ENCODE measurements at places on chromosomes 3 and 15. TPM values are rescaled to one million over a fixed set of nuclear protein-coding genes. Genes with fewer than 3 reads are reported as not detected.
A peak's percentile ranks its signal among the peaks of the same experiment; 100 is the strongest.

STRIT1 gene
- not detected for total RNA-seq

CDCP1 gene
- total RNA-seq = 7.6 TPM

CPNE9 gene
- not detected for total RNA-seq

FANCD2OS gene
- total RNA-seq = not detected

- no peak for DNase-seq
These were observed 31.3 kb downstream of the NCEH1 start for GRCh38 chr3:172679599-172679998.

DNA sequence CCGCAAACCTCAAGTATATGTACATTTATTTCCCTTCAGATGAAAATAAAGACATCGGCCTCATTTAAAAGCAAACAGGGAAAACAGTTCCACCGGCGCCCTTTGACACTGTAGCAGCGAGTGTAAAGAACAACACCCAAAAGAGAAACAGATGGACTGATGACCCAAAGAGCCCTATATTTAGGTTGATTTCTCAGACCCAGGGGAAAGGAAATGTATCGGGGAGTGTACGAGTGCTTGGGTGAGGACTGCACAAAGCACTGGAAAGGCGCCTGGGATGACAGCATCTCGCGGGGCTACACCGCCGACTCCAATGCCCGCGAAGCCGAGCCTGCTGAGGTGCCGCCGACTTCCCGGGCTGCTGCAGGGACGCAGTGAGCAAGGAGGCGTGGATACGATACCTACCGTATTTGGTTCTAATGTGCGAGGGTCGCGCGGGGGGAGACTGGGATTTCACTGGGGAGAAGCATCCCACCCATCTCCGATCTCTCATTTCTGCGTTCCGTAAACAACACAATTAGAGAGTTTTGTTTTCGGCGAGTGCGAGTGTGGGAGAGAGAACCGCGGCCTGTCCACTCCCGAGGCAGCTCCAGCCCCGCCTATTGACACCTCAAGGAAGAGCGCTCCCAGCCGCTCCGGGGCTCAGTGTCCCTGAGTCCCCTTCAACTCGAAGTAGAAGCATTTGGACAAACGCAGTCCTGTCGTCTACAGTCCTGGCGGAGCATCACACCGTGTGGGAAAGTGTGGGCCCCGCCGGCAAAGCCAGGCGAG is 2.0 kb downstream of the MECOM start:
- peak; percentile 93 for DNase-seq

DNA sequence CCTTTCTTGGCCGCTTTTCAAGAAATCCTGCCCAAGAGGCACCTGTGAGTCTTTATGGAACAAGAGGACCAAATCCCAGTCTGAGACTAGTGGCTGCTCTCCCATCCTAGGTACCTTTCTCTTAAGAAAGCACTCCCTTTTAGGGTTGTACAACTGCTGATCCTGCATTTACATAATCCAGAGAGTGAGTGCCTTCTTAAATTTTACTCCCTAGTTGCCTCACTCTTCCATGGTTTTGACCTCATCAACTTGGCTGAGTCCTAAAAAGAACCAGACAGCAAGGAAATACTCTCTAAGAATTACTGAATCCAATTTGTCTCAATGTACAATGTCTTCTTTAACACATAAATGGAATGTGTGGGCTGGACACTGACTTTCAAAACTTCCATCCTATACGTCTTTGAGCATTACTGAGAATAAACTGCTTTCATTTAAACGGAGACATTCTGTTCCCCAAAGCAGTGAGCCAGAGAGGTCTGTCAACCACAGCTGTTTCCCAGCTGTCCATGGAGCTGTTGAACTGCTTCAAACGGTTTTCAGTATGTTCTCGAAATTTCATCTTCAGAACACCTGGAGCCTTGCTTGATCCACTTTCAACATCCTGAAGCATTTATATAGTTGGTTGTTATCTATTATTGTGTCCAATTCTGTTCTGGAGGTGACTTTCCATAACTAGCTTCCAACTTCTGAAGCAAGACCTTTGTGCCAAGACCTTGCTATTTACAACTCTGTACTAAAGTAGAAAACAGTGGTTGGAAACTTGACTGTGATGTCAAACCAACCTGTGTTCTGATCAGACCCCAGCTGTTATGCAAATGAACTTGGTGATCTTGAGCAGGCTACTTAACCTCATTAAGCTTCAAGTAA is 179.1 kb downstream of the SLC9A9 start:
- DNase-seq = no peak

DNA sequence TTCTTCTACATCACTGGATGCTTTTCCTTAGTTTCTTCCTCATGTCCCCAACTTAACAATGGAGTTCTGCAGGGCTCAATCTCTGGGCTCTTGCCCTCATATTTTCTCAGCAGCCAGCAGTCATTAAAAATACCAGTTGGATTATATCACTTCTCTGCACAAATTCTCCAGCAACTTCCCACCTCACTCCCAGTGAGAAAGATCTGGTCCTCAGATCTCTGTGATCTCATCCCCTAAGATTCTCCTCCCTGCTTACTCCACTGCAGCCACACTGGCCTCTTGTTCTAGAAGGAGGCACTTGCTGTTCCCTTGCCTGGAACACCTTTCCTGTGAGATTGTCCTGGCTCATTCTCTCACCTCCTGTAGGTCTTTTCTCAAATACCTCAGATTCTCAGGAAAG is 6.1 kb downstream of the ERICH6 start:
- peak; percentile 52 for DNase-seq

GRCh38 chr3:108428586-108428985 is 81.8 kb downstream of the MYH15 start:
- no peak for DNase-seq

DNA sequence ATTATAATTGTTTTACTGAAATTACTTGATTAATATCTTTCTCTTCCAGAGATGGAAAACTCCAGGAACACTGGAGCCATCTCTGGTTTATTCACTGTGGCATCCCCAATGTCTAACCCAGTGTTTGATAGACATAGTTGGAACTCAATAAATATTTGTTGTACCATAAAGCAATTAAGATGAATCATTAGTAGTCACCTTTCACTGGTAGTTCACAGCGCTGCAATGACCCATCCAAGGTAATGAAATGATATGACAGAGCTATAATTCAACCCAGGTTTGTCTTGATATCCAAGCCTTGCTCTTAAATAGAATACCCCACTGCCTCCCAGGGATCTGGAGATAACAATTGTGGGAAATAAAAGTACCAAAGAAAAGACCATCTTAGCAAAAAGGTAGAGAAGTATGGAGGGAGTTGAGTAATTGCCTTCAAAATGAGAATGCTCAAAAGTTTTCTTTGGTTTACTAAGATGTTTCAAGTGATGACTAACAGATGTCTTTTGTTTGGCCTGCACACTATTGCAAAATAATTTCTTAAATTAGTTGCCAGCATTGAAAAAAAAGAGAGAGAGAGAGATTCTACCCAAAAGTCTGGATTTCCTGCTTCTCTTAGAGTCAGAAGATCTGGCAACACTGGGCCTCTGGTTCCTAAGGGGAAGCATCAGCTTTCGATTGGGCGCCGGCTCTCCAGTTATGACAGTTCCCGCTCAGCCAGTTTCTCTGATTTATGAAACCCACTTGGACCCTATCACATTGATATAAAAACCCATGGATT is 348.5 kb downstream of the ERC2 start:
- DNase-seq = peak; percentile 81

DNA sequence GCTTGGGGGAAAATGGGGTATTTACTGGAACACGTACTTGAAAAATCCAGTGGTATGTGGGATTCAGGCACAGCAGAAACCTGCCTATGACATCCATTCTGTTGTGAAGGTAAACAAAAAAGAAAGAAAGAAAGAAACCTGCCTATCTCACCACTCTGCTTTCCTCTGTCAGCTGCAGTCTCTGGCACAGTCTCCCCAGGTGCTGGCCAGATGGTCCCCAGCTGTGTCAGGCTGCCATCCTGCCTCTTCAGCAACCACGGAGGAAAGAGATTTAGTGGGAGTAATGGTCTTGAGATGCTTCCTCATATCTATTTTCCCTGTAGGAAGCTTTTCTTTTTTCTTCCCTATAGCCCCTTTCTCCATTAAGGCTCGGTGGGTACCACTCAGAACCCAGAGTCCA is 2.5 kb upstream of the PXYLP1 start:
- DNase-seq = no peak

DNA sequence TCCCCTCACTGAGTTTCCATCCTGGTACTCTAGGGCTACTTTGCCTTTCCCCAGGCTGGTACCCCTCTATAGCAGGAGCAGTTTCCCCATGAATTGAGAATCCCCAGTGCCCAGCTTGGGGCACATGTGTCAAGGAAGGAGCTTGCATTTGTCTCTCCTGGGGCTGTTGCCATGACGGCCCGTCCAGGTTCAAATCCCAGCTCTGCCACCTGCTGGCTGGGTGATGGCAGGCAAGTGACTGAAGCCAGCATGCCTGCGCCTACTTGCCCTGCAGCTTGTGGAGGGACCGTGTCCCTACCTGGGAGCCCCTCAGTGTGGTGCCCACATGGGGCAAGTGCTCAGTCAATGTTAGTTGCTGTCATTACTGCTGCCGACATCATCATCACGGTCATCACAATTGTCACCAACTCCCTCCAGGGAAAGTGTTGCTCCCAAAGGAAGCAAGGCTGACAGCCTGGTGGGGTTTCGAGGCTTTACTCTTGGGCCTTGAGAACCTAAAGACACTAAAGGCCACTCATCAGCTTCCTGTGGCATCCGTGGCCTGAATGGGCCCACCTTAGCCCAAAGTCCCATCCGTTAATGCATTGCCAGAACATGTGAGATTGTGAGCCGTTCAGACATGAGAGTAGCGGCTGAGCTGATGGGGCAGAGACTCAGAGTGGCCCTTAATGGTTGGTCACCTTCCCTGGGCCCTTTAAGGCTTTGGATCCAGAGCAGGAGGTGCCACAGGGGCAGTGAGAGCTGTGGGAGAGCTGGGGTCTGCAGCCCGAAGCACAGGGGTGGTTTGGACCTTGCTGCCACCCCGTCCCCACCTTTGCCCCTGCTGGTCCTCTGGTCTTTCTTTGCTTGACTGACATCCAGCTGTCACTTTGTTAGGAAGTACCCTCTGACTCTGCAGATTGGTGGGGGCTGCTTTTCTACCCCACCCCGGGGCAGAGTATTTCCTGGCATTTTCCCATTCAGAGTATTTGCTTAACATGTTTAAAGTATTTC is 144.4 kb downstream of the DNAJB8 start:
- DNase-seq = peak; percentile 86

- no peak for DNase-seq
These were observed 410 bp downstream of the NDUFAF1 start for GRCh38 chr15:41401904-41402267.

- DNase-seq = no peak
These were observed 171.9 kb downstream of the CACNA2D3 start for GRCh38 chr3:54294214-54294613.

DNA sequence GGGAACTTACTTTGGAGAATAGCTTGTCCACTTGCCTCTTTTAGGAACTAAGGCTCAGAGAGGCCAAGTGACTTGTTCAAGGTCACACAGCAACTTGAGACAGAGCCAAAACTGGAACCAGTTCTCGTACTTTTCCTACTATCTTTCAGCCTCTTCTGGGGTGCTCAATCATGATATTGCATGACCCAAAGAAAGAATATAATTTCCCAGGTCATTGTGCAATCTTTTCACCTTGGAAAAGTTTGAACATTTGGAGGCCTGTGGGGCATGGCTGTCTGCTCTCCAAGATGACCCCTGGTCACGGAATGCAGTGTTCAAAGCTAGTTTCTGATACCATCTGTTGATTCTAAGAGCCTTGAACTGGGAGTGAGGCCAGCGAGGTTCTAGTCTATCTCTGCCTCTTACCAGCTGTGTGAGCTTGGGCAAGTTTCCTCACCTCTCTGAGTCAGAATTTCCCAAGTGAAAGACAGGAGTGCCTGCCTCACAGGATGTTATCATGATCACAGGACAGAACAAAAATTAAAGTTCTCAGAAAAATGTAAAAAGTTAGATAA is 89.7 kb downstream of the BDH1 start:
- no peak for DNase-seq

- no peak for DNase-seq
These were observed 257.5 kb downstream of the MFSD1 start for GRCh38 chr3:159059395-159059794.

- no peak for DNase-seq
These were observed 4.1 kb downstream of the CCDC12 start for GRCh38 chr3:46972396-46972795.

GRCh38 chr3:169350228-169350627 is 313.3 kb downstream of the MECOM start:
- no peak for DNase-seq

- no peak for DNase-seq
These were observed 59.7 kb upstream of the CMSS1 start for GRCh38 chr3:99757966-99758365.

DNA sequence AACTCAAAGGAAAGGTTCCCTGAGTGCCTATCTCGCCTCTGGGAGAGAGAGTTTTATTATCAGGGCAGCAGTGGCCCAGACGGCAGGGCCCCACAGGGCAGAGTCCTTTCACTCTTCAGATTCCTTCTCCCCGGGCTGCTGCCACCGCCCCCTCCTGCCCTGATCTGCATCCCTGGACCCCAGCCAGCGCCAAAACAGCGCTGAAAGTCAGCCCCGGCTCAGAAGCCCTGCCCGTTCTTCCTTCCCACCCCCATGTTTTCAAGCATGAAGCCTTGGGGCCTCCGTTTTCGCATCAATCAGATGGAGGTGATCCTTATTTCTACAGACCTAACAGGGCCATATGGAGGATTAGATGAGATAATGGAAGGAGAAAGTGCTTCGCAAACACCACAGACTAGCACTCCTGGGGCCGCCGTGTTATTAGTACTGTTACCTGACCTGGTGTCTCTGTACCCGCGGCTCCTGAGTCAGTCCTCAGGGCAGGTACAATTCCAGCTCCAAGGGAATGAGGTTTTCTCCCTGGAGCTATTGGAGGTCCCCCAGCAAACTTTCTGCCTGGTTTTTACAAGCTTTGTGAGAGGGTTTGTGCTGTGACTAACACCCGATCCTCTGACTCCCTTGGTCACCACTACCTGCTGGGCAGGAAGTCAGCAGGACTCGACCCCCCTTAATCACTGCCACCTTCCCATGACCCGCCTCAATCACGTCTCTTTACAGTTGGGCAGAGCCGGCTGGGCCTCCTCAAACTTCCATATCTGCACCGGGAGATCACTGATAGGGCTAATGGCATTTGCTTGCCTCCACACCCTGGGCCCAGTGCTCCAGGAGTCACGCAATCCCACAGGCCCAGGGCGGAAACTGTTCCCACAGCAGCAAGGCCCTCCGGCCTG is 39.5 kb upstream of the TSEN2 start:
- DNase-seq = peak; percentile 45

GRCh38 chr3:25427563-25427941 is 511 bp upstream of the RARB start:
- peak; percentile 59 for DNase-seq

GRCh38 chr15:75346796-75347221 is at the start of gene NEIL1:
Gene NEIL1, plus strand, starts transcription at chr15:75347039. Its CDS starts 1,867 bp downstream, at chr15:75348906.
- DNase-seq = peak; percentile 58

All from osteoblast (primary cell).